Psoas muscle (tissue), 8 donors: ENCODE measurements at places on chromosomes 1 and 21. TPM values are rescaled to one million over a fixed set of nuclear protein-coding genes. Genes with fewer than 3 reads are reported as not detected.

The PADI6 gene
- polyA plus RNA-seq: not detected

The KRTAP21-2 gene
- polyA plus RNA-seq: not detected

DNA sequence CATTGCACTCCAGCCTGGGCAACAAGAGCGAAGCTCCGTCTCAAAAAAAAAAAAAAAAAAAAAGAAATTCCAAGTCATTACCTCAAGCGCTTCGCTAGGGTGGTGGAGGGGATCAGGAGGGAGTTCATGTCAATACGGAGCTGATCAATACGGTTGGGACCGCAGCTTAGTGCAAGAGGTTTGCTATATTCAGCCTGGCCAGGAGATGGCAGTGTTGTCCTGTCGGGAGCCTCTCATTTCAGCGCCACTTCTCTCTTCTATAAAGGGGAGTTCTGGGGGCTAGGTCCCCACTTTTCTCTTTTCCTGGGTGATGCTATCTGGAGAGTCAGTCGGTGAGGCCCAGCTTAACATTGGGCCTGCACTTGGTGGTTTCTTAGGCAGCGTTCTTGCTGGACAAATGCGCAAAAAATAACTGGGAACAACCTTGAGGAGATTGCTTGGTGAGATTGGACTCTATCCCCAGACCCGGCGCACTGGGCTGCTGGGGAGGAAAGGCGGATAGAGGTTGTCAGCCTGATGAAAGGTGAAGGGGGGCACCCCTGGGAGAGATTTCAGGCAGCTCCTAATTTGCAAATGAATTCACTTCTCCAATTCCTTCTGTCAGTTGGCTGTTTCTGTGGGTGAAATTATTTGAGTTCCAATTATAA is 40.4 kb downstream of the KIAA0040 start:
- DNase-seq: peak; percentile 67

DNA sequence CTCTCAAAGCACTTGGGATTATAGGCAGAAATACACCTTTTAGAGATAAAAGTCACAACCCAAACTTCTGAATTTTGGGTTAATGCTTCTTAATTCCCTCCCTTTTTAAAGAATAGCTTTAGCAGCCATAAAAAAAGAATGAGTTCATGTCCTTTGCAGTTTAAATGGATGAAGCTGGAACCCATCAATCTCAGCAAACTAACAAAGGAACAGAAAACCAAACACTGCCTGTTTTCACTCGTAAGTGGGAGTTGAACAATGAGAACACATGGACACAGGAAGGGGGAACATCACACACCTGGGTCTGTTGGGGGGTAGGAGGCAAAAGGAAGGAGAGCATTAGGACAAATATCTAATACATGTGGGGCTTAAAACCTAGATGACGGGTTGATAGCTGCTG is 55.8 kb downstream of the SLC27A3 start:
- no peak for DNase-seq

- peak; percentile 74 for DNase-seq
Observed at GRCh38 chr1:44239961-44240371, 26.7 kb downstream of the DMAP1 start.

- no peak for DNase-seq
Observed at GRCh38 chr1:235423214-235423652, 56.0 kb downstream of the TBCE start.

- no peak for DNase-seq
Observed at GRCh38 chr1:180675586-180675985, 43.8 kb downstream of the XPR1 start.

DNA sequence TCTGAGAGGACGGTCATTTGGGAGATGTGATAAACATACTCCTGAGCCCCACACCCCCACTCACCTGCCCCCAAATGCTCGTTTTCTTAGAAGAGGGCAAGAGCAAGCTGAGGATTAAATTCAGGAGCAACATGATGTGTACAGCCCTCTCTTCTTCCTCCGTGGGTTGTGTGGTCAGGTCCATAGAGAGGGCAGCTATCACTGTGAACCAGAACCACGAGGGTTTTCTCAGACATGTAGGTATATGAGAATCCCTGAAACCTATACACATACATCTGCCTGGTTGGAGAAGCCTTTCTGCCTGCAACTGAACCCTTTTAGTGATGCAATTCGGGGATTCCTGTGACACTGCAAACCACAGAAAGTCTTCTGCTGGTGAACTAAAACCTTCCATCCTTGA is 38.9 kb downstream of the PGM1 start:
- no peak for DNase-seq

GRCh38 chr1:79478160-79478559 is 471.6 kb upstream of the ADGRL4 start:
- DNase-seq: no peak

DNA sequence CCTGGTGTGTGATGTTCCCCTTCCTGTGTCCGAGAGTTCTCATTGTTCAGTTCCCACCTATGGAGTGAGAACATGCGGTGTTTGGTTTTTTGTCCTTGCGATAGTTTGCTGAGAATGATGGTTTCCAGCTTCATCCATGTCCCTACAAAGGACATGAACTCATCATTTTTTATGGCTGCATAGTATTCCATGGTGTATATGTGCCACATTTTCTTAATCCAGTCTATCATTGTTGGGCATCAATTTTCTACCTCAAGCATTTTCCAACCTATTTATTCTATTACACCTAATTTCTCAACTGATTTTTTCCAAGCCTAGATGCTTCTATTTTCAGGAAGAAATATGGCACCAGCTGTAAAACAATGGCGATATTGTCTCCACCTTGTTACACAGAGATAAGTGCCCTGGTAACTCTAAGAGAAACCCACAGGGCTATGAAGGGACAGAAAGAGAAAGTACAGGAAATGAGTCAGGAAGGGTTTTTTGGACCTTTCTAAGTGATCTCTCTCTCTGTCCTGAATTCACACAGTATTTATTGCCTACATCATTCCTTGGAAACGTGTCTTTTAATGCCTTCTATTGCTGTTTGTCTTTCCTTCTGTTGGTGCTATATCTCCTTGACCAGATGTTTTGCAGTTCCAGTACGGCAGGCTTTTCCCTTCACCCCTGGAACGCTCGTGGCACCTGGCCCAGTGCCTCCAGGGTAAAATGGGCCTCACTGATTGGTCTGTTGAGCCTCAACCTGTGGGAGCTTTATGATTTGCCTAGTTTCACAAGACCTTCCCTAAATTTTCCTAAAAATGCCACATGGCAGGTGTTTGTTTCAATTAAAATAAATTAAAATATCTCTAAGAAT is 14.6 kb upstream of the JAK1 start:
- no peak for DNase-seq

GRCh38 chr1:53987880-53988279 is 30.1 kb downstream of the LDLRAD1 start:
- DNase-seq: no peak

DNA sequence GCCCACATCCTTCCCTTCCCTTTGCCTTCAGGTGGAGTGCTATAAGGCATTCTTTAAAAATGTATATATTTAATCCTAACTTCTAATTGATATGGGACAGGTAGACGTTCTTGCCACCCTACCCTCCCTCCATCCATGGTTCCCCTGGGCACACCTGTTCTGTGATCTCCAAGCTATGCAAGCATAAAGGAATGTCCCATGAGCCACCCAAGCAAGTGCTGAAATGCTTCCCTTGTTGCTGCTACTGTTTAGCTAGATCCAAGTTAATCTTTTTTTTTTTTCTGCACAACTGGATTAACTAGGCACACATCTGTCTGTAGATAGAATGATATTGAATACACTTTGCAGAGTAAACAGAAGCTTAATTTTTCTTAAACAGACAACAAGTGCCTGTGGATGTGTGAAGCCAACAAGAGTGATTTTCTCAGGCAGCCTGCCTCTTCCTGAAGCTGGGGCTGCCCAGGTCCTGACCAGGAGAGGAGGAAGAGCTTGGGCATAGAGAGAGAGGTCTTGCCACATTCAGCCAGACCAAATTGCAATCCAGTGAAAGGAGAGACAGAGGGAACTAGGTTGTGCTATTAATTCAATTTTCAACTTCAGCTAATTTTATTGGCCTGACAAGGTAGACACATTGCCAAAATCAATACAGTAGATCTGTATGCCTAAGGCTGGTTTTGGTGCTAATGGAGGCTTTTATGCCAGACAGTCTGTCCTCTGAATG is 28.2 kb upstream of the ATP1B1 start:
- no peak for DNase-seq

DNA sequence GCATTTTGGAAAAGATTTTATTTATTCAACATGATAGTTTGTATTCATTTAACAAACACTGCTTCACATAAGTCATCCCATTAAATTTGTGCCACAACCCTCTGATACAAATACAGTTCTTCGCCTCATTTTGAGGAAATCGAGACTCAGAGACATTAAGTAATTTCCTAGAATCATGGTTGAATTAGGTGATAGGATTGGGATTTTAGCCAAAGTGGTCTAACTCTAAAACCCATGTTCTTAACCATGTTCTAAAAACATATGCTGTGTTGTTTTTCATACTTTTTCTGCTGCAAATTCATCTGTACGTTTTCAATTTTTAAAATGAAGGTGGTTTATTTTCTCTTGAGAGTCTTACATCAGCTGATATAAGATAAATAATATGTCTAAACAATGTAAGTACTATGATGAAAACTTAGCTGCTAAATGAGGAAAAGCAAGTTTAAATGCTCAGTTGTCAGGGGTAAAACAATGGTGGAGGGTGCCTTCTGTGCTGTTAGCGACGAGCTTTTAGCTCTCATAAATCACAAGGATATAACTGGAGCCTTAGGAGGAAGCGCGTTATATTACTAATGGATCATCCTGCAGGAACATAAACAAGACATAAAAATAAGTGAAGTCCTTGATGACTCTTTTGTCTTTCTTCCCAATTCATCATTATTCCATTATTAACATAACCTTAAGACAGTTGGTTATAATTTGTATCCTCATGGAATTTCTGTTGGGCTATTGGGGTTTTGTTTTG is 97.7 kb downstream of the CACHD1 start:
- no peak for DNase-seq

GRCh38 chr1:7049913-7050625 is 264.8 kb downstream of the CAMTA1 start:
- DNase-seq: no peak

DNA sequence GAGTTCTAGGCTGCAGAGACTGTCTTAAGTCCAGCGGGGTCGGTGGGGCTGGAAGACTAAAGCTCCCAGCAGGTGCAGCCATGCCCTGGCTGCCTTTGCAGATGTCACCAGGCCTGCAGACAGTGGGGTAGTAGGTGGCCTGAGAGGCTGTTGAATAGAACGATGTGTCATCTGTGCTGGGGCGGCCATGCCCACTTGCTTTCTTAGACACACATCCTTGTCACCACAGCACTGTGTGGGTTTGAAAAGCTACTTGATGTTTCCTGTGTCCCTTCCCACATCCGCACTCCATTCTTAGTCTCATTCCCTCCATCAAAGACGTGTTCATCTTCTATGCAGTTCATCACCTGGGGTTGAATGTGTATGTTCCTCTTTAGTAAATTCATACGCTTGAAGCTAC is 184.5 kb upstream of the TMEM51 start:
- no peak for DNase-seq

- DNase-seq: no peak
Observed at GRCh38 chr1:29180497-29181412, 945 bp downstream of the SRSF4 start.
